H7 (cell line): ENCODE measurements at places on chromosomes 2 and 18. TPM values are rescaled to one million over a fixed set of nuclear protein-coding genes. Genes with fewer than 3 reads are reported as not detected.

The COPS9 gene
- 187 and 204 TPM in 2 replicates for total RNA-seq

The EFR3B gene
- total RNA-seq = 3.3 and 3.4 TPM in 2 replicates

The CARF gene
- 1.9 and 6.1 TPM in 2 replicates for total RNA-seq

The ALK gene
- 0.15 and 0.21 TPM in 2 replicates for total RNA-seq

The SCN2A gene
- under 0.01 TPM in 1 of 2 replicates, not detected in the other for total RNA-seq

The AQP12A gene
- not detected in 2 replicates for total RNA-seq

The MFSD2B gene
- total RNA-seq = 0.11 and 0.21 TPM in 2 replicates

The VWC2L gene
- total RNA-seq = 0.33 TPM in 1 of 2 replicates, not detected in the other

The ATP5MC3 gene
- 334 and 437 TPM in 2 replicates for total RNA-seq

The FSHR gene
- not detected in 2 replicates for total RNA-seq

The TTC39C gene
- total RNA-seq = 16.2 and 17.4 TPM in 2 replicates

The MEIS1 gene
- 0.15 and 0.28 TPM in 2 replicates for total RNA-seq

The SNTG2 gene
- total RNA-seq = 1.5 and 2.1 TPM in 2 replicates

The LOXL3 gene
- total RNA-seq = 6.6 and 7.7 TPM in 2 replicates

The MLPH gene
- total RNA-seq = 1.1 and 6.1 TPM in 2 replicates

The CD8A gene
- total RNA-seq = not detected in 2 replicates

The SKOR2 gene
- total RNA-seq = 0.07 and 0.15 TPM in 2 replicates

The REG3A gene
- total RNA-seq = not detected in 2 replicates

The TSHZ1 gene
- 4.6 and 8.2 TPM in 2 replicates for total RNA-seq

The APCDD1 gene
- 26.8 and 40.2 TPM in 2 replicates for total RNA-seq

The FEV gene
- not detected in 2 replicates for total RNA-seq
